ENCODE measurements at places on chromosomes 11 and 22. TPM values are rescaled to one million over a fixed set of nuclear protein-coding genes. Genes with fewer than 3 reads are reported as not detected.

PHRF1 gene
- total RNA-seq, result 10.3 TPM

IL17REL gene
- total RNA-seq, result not detected

ATP5MG gene
- 84.5 TPM for total RNA-seq

SLC22A25 gene
- 0.22 TPM for total RNA-seq

OR10S1 gene
- total RNA-seq, result not detected

GLB1L3 gene
- total RNA-seq, result not detected

CASP5 gene
- 2.0 TPM for total RNA-seq

GRIA4 gene
- total RNA-seq, result not detected

P4HA3 gene
- total RNA-seq, result not detected

ARHGAP42 gene
- total RNA-seq, result 31.5 TPM

MADD gene
- total RNA-seq, result 21.0 TPM

MS4A3 gene
- not detected for total RNA-seq

DLG2 gene
- 7.0 TPM for total RNA-seq
